Activated CD8-positive, alpha-beta memory T cell treated with anti-CD3 and anti-CD28 coated beads for 1 hour (primary cell): ENCODE measurements at places on chromosomes 11 and 22.

DNA sequence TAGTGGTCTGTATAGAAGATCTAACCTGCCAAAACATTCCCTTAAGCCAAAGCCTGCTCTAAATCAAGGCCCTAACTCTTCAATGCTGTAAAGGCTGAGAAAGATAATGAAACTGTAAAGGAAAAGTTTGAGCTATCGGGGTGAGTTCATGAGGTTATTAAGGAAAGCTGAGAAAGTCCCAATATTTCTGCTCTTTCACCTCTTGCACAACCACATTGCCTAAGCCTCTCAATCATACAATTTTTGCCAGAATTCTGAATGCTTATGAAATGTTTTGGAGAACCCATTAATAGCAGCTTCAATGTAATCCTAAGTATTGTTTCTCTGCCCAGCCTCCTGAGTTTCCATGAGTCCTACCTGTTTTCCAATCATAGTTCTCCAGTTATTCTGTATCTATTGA lies 373.2 kb downstream of the LUZP2 start:
- no peak for DNase-seq

- DNase-seq: no peak
Observed at GRCh38 chr11:10793470-10794255, 15.1 kb downstream of the EIF4G2 start.

DNA sequence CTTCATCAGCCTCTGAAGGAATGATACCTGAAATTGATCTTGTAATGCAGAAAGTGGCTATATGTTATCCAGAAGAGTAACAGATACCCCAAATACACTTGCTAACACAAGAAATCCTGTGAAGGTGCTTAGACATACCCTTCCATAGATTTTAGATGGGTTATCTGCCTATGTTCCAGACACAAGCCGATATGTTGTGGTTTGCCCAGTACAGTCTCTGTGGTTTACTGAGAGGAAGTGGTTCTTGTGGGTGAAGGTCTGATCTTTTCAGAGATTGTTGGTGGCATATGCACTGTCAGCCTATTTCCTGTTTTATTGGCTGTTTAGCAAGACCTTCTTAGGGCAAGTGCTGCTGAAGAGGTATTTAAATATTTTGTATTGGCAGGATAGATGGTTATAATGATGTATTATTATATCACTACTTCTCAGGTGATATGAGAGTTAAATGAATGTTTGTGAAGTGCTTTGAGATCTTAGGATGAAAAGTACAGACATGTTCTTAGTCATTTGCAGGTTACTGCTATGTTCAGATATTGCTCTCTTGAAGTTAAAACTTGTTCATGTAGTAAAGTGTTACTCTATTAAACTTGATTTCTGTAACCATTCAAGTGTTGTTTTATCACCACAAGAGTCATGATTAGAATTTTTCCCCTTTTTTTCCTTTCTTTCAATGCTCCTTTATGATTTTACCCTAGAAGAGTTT lies 8.2 kb downstream of the ARHGEF12 start:
- DNase-seq: no peak

DNA sequence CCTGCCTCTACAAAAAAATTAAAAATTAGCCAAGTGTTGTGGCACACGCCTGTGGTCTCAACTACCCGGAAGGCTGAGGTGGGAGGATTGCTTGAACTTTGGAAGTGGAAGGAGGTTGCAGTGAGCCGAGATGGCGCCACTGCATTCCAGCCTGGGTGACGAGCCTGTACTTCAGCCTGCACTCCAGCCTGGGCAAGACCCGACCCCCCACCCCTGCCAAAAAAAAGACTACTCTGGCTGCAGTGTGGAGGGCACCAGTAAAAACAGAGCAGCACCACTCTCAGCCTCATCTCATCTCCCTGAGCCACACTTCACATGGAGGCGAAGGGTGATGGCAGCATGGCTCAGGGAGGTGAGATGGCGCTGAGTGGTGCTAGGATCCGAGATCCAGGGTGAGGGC lies 50.3 kb upstream of the THY1 start:
- DNase-seq: no peak

DNA sequence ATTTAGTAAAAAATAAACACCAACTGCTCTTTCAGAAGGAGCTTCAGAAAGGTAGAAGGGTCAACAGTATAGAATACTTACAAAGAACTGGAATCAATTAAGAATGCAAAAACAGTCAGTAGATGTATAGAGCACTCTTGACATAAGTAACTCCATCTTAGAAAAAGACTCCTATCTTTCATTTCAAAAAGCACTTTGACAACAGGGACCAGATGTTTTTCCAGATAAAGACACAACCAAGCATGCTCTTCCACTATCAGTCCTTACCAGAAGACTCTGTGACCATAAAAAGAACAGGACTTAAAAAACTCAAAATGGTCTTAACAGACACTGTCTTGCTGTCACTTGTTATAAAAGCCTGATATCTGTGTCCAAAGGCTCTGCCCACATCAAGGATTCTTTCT lies 5.2 kb downstream of the SLC25A17 start:
- DNase-seq: no peak

- no peak for DNase-seq
Observed at GRCh38 chr22:35576671-35577070, 36.0 kb downstream of the RASD2 start.
